Large intestine (tissue), 12 donors: ENCODE measurements at places on chromosomes 4 and X.

DNA sequence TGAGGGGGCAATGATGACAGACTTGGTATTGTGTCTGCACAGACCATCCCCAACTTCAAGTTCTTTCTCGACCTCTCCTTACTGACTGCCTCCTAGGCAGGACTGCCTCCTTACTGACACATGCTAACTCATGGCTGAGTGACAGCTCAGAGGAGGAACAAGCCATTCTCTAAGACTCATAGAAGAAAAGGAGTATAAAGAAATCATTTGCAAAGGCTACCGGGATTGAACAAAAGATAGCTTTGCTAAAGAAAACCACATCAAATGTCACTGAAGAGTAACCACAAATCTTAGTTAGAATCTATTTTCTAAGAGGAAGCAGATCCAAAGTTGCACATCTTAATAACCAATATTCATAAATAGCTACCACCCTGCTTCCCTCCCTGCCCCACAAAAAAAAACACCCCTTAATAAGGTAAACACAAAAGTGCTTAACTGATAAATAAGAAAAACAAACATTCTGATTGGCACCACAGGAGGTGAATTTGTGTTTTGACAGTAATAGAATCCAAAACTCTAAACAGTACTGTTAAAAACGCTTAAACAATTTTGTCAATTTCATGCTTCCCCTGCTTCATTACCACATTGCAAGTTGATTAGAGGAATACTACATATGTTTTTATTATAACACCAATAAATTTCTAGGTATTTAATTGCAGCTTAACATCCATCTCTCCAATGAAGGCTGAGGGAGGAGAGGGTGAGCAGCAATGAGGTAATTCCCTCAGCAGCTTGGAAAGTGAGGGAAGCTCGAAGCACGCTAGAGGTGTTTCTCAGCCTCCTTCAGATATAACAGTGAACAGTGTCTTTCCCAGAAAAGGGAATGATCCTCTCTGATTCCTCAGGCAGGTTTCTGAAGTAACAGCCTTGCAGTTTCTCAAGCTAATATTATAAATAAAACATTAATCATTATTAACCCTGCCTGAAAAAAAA, 160.0 kb downstream of the HNRNPD start:
- no peak for DNase-seq

DNA sequence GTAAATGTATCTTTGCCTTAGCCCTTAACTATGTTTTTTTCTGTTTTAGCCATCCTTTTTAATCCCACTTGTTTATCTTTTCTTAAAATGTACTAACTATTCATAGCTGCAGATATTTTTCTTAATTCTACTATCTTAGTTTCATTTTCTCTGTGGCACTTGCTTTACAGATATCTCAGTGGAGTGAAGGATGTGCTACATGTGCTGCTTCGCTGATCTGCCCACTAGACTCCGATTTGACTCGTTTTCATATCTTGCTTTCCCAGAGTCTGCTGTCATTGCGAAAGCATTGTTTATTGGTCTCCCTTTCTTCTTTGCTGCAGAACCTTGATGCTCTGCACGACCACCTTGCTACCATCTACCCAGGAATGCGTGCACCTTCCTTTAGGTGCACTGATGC, 30.6 kb downstream of the GUCY1B1 start:
- DNase-seq = no peak

GRCh38 chrX:68922013-68922412, 93.2 kb downstream of the EFNB1 start:
- DNase-seq = no peak

DNA sequence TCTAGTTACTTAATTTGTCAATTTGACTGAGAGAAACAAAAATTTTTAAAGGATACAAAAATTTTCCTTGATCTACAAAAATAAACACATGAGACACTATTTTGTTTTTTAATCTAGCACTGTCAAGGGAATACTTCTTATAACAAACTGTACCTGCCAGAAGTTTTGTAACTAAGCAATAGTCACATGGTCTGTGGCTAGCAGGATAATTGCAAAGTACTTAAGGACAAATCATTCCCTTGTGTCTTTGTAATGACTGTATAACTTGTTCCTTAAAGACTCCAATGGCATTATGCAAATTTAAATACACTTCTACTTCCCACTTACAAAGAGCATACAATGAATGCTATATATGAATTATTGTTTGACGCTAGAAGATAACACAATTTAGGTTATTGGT, 25.1 kb upstream of the ANK2 start:
- DNase-seq = no peak

DNA sequence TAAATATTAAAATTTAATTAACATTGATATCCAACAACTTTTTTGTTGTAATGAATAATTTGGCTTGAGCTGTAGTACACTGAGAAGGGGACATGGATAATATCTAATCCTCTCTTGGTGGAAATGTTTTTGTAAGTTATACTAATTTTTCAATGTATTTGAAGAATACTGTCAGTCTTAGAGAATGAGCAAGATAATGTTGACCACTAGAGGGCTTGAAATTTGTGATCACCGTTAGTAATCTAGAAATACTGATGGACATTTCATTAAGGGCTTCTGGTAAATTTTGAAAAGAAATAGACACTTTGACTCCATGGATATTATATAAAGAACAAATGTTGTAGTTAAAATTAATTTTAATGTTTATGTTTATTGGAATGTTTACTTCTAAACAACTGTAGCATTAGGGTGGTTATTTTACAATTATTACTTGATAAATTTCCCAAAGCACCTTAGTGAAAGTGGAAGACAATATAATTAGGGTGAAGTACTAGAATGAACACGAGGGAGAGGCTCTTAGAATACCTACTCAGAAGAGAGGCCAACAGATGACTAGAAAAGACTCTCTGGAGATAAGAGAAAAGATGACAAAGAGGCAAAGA, 20.0 kb upstream of the CAMK2D start:
- DNase-seq = no peak

- DNase-seq = no peak
Observed at GRCh38 chrX:135327299-135327698, 18.0 kb downstream of the ETDC start.

DNA sequence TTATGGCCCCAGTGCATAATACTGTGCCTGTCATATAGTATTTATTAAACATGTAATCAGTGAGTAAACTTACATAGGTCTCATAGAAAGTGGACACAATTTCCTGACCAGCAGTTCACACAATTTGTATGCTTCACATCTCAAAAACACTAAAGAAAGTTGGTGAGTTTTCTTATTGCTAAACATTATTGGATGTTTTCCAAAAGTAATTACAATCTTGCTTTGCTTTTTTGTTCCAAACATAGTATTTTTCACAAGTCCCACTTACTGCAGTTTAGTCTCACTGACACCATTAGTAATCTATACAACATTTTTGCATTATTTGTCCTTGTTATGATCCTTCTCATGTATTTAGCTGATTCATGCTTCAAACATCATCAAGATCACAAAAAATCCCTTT, 132.5 kb downstream of the TBCK start:
- no peak for DNase-seq

DNA sequence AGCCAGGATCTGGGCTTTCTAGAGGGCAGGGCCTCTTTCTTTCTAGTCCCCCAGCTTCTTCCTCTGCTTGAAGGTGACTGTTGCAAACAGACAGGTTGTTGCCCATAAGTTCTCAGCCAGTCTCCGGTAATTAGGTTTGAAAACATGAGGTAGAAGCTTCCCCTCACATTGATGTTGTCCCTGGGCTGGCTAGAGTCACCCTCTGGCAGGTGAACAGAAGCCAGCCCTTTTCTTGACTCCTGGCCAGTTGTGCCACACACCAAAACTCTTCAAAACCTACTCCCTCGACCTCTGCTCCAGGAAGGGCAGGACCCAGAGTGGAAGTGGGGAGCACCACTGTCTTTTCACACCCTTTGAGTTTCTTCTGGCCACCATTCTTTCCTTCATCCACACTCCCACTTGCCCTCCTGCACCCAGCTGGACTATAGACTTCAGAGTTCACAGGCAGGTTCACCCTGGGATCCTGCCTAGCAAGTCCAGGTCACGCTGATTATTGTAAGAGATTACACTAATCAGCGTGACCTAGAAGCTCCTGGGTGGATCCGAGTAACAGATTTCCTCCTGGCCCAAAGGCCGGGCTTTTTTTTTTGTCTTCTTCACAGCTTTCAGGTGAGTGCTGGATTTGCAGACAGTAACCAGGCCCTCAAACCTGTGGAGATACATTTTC, 37.4 kb upstream of the ARHGAP6 start:
- no peak for DNase-seq

DNA sequence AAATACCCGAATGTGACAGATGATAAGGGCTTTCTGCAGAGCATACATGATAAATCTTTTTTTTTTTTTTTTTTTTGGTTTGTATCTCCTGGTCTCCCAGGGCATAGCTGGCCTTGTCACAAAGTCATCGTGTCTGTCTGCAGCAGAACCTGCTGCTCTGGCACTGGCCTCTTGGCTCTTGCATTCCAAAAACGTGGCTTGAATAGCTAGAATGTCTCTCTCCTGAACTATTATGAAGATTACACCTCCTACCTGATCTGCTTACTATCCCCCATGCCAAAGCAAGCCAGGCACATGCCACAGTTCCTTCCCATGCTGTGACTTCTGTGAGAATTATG, 50.4 kb upstream of the SCRG1 start:
- no peak for DNase-seq

- no peak for DNase-seq
Observed at GRCh38 chr4:111204797-111205196, 581.9 kb upstream of the PITX2 start.

DNA sequence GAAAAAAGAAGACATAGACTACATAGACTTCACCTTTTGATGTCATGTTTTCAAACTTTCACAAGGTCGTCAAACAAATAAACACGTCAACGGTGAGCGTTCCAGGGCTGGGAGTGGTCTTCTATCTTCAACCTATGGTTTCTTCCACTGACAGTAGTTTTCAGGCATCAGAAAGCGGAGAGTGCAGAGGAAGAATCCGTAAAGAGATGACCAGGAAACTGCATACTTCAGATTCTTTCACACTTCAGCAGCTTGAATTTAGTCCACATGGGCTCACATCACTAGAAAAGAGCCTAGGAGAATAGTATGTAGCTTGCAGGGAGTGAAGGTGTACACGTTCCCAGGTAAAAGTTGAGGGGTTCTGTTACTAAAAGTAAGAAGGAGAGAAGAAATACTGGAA, 58.5 kb downstream of the NPY1R start:
- no peak for DNase-seq

- DNase-seq = no peak
Observed at GRCh38 chr4:169061386-169061785, 51.3 kb upstream of the CBR4 start.

- DNase-seq = no peak
Observed at GRCh38 chr4:162349395-162349794, 185.6 kb upstream of the FSTL5 start.

DNA sequence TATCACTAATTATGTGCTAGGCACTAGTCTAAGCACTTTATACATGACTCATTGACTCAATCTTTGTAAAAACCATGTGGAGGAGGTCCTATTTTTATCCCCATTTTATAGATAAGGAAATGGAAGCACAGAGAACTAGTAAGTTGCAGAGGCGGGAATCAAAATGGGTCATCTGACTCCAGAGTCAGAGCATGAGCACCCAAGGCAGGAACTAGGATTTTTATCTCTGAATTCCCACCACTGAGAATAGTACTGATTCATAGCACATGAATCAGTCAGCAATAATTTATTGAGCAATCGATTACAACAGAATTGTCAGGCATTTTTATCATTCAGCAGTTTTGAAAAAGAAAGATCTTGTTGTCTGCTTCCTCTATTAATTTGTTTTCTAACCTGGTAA, 19.3 kb downstream of the SCARB2 start:
- DNase-seq = no peak

GRCh38 chrX:111869639-111870034, 6.3 kb upstream of the TRPC5OS start:
- peak; percentile 56 for DNase-seq

- no peak for DNase-seq
Observed at GRCh38 chr4:168139336-168139735, 47.0 kb downstream of the ANXA10 start.

DNA sequence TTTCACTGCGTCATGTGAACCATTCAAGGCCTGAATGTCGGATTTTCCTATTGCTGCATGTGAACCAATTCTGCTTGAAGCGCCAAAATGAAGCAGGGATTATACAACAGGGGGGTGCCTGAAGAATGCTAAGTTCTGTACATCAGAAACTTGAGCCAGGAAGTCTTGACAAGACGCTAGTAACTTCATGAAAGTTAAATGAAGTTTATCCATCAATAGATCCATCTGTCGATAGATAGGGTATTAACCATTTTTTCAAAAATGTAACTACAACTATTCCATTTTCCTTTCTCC, 590 bp upstream of the NAF1 start:
- DNase-seq = peak; percentile 59

DNA sequence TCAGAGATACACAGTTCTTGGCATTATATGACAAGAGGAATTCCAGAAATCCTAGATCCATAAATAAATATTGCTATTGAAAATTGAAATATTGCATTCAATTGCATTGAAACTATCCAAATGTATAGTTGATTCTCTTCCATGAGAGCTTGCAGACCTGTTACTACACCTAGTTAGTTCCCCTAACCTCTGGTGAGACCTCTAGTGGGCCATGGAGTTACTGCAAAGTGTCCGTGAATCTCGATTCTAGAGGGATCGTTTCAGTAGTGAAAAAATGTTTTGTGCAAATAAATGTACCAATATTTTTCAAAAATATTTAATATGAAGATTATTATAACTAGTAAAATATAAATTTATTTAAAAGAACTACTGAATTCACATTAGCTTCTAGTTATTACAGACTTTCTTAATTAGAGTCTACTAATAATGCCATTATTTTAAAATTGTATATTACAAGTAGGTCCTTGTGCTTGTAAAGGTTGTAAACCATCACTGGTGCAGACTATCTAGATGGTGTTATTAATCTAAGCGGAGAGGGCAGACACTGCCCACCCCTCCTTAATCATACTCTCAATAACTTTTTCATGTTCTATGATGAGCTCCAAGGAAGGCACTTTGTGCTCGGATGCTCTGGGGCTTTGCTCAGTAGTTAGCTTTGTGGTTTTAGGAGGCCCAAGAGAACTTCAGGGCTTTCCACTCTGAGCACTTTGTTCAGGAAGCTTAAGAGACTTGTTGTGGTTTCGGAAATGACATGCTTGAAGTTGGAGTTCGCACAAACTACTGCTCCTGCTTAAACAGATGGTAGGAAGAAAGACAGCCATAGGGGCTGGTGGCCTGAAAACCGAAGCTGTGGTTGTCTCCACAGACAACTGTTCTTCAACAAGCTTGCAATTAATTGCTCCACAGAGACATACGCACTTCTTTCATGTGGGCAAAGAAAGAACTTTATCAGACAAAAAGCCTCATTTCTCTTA, 42.8 kb downstream of the IL21 start:
- peak; percentile 7 for DNase-seq

DNA sequence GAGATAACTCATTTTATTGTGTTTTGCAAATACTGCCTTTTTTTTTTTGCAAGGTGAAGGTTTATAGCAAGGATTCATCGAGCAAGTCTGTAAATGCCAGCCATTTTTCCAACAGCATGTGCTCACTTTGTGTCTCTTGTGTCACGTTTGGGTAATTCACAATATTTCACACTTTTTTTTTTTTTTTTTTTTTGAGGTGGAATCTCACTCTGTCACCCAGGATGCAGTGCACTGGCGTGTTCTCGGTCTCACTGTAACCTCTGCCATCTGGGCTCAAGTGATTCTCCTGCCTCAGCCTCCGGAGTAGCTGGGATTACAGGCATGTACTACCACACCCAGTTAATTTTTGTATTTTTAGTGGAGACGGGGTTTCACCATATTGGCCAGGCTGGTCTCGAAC, 1.9 kb downstream of the RNF4 start:
- DNase-seq = no peak
